ENCODE measurements at places on chromosomes 12 and 14. TPM values are rescaled to one million over a fixed set of nuclear protein-coding genes. Genes with fewer than 3 reads are reported as not detected.

- no peak for DNase-seq
Observed at GRCh38 chr12:69028941-69029729, 96.2 kb upstream of the CPM start.

Gene C14orf132
- total RNA-seq, result 15.2 TPM

GRCh38 chr12:66140731-66141130, 10.2 kb upstream of the LLPH start:
- DNase-seq, result no peak

Gene CIROP
- 0.72 TPM for total RNA-seq

DNA sequence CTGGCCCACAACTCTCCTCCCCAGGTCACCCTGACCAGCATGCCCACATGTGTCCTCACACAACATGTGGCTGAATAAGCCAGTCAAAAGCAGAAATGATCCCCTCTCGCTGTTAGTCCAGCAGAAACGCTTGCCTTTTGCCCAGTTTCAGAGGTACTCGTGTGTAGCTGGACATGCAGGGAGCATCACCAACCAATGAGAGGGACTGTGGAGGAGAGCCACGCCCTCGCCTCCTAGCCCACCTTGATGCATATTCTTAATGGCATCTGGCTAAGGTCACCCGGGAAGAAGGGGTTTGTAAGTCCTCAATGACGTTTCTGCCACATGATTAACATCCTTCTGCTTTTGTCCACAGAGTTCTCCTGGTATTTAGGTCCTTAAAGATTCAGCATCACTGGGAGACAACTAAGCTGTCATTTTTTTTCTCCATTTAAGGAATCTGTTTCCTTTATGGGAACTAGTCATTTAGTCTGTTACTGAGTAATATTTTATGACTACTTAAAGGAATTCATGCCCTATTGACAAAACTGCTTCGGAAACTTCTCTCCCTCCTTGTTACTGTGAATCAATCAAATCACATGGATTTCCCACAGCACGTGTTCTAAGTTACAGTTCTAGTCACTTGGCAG, 134.0 kb downstream of the GCH1 start:
- no peak for DNase-seq

- DNase-seq, result peak; percentile 8
Observed at GRCh38 chr14:26596543-26597061, 1.2 kb downstream of the NOVA1 start.

Gene NFE2
- 4.8 TPM for total RNA-seq

DNA sequence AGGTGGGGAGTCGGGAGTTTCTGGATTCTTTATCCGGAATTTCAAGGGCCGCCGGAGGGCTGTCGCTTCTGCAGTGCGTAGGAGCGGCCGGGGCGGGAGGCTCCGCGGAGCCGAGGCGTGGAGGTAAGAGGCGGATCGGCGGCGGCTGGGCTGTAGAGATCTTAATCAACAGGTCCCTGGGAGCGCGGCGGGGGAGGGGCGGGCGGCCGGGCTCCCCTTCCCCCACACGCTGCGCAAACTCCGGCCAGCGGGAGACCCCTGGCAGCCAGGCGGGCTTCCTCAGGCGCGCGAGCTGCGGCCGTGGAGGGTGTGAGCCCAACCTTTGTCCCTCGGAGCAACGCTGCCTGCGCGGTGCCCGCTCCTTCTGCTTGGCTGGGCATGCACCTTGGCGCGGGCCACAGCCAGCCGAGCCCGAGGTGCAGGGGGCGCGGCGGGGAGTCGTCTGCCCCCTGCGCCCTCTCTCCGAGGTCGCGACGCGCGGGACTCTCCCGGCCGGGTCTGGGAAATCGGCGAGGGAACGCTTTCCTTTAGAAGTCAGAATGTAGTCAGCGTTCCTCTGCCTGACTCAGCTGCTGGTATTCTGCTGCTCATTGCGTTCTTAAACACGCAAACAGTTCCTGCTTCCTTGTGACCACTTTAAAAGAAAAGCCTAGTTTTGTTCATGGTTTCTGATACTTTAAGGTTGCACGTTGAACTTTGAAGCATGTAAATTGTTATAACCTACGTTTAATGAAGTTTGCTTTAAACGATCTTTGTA, at the start of gene PALS1:
Gene PALS1, plus strand, starts transcription at position 25 of the 757 bp plus-strand sequence. CDS start 37,736 bp downstream, outside the sequence.
- peak; percentile 78 for DNase-seq

Gene PLA2G1B
- total RNA-seq, result not detected

Measured in umbilical cord (tissue), 2 donors.